Keratinocyte (primary cell): ENCODE measurements at places on chromosomes 3 and 15.

DNA sequence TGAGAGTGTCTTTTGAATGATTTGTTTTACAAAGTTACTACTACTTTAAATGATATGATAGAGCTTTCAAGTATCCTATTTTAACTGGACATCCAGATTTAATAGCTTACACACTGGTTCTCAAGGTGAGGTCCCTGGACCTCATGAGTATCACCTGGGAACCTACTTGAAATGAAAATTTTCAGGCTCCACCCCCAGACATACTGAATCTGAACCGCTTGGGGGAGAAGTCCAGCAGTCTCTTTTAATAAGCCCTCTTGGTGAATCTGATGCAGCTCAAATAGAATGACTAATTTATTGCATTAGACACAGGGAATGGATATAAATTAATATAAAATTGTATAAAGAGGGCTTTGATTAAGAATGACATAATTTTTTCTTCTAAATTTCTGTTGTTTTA, 29.4 kb upstream of the SLITRK3 start:
- DNase-seq, result no peak

- no peak for DNase-seq
These were observed 161.2 kb downstream of the MINAR1 start for GRCh38 chr15:79593119-79593869.

DNA sequence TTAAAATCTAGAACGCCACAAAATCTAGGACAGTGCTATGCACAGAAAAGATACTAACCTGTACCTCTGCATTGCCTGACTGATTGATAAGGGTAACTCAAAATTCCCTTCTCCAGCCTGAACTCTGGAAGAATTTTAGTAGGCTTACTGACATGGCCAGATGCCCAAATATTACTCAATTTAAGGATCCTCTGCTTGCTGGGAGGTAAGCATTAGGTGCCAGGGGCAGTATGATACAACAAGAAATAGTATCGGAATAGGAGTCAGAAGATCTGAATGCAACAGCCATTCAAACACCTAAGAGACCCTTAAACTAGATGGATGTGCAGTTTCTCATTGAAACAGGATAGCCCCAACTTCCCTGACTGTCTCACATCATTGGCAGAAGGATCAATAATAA, 45.4 kb downstream of the CERS3 start:
- no peak for DNase-seq

DNA sequence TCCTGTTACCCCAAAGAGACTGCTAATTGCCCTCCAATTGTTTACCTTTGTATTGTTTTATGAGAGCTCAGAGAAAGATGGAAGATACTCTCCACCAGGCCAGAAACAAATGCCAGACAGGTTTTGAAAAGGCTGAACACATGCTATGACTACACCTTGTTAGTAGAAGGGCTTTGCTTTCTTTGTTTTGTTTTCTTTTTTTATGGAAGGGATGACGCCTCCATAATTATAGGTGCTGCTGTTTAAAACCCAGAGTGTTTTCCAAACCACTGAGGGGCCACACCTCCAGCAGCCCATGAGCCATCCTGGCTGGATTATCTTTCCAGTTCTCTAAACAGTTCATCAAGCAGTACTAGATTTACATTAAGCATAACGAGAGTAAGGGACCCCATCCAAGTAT, 5.6 kb upstream of the FOXP1 start:
- no peak for DNase-seq
